Smooth muscle cell of the pulmonary artery (primary cell): ENCODE measurements at places on chromosomes 6 and 20. TPM values are rescaled to one million over a fixed set of nuclear protein-coding genes. Genes with fewer than 3 reads are reported as not detected.

FAM83C gene
- total RNA-seq = not detected in 2 replicates

SH3BGRL2 gene
- 2.2 and 2.4 TPM in 2 replicates for total RNA-seq

LAMA4 gene
- 518 and 576 TPM in 2 replicates for total RNA-seq

HLA-DPB1 gene
- total RNA-seq = 2.8 and 19.5 TPM in 2 replicates

SYCP2L gene
- total RNA-seq = 0.07 TPM in 1 of 2 replicates, not detected in the other

EZR gene
- total RNA-seq = 28.2 and 67.6 TPM in 2 replicates

KHDC1L gene
- total RNA-seq = not detected in 2 replicates
